ENCODE measurements at places on chromosomes 16 and 17.

- DNase-seq, result no peak
Measured at GRCh38 chr17:8292639-8293395, 2.4 kb downstream of the SLC25A35 start.

GRCh38 chr16:48421741-48422140 lies 36.5 kb upstream of the SIAH1 start:
- DNase-seq, result no peak

GRCh38 chr17:57461082-57461481 lies 204.8 kb downstream of the MSI2 start:
- no peak for DNase-seq

DNA sequence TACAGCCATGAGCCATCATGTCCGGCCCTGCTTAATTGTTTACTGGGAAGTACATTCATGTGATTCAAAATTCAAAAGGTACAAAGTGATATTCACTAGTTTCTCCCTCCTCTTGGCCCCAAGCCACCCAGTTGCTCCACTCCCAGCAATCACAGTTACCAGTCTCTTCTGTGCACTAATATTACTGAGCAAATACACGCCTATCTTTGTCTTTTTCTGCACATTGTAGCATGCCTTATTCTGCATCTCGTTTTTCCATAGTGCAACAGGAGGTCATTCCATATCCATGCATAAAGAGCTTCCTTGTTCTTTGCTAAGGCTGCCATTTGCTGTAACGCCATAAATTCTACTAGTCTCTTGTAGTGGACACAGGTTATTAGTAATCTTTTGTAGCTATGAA lies 2.2 kb upstream of the ALOX15 start:
- no peak for DNase-seq

- DNase-seq, result no peak
Measured at GRCh38 chr16:24511792-24512191, 27.6 kb upstream of the RBBP6 start.

DNA sequence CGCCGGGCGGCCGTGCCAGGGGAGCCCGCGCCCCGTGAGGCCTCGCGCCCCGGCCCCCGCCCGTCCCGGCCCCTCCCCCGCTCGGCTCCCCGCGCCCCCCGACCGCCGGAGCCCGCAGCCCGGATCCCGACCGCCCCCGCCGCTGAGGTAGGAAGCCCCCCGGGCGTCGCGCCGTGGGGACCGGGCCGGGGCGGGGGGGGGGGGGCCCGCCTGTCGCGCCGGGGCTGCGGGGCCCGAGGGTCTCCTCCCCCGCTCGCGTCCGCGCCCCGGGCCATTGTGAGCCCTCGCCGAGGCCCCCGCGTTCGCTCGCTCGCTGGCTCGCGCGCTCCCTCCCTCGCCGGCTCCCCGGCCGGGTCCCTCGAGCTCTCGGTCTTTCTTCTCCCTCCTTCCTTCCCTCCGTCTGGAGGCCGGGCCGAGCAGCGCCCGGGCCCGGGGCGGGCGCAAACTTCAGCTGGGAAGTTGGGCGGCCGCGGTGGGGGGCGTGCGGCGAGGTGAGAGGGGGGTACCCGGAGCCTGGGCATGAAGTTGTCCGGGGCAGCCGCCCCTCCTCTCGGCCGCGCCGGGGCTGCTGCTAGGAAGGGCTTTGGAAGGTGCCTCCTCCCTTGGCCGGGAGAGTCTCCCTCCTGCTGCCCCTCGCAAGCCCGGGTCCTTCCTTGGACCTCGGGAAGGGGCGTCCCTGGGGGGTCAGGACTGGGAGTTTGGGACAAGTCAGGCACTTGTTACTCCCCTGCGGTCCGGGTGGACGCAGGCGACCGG lies 419 bp downstream of the GLIS2 start:
- DNase-seq, result peak; percentile 11

DNA sequence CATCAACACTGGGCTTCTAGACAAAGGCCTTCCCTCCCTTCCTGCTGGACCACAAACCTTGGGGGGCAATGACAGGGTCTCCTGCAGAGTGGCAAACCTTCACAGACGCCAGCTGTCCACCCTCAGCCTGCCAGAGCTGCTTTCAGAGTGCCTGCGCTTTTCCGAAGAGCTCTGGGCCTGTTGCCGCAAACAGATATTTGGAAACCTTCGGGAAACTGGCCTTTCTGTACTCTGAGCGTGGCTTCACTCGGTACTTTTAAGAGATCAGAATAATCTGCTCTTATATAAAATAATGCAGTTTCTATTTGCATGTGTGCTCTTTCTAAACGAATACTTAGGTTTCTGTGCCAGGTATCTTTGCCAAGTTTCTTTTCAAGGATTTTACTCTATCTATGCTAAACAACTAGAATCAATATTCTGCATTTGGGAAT lies 152.1 kb upstream of the CHMP6 start:
- no peak for DNase-seq

- DNase-seq, result no peak
Measured at GRCh38 chr17:44909681-44910144, 5.6 kb downstream of the GFAP start.
